ENCODE measurements at places on chromosomes 1 and 21.

DNA sequence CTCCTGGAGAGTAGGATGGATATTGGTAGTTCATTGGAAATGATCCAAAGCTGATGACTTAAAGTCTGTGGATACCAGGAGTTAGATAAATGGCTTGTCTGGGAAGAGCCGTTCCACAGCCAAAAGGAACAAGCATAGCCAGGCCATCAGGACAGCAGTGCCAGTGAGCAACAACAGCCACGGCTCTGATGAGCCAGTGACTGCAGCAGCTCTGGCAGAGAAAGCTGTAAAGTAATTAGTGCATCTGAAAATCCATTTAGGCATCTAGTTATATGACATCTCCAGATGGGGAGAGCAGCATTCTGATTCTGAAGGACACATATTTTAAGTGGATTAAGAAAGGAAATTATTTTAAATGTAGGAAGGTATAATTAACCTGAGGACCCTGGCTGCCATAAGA, 256.2 kb upstream of the PLXNA2 start:
- no peak for DNase-seq

GRCh38 chr21:14581902-14582457, 35.9 kb upstream of the SAMSN1 start:
- DNase-seq, result no peak

GRCh38 chr1:15738416-15739113, 2.5 kb downstream of the SLC25A34 start:
- DNase-seq, result no peak

GRCh38 chr21:40809673-40810197, 37.2 kb downstream of the DSCAM start:
- no peak for DNase-seq
